ENCODE measurements at places on chromosomes 11 and 22.

GRCh38 chr11:16738947-16739815 lies 734 bp downstream of the C11orf58 start:
- peak; percentile 16 for DNase-seq

GRCh38 chr11:59617876-59618275 lies 2.3 kb upstream of the OSBP start:
- no peak for DNase-seq

DNA sequence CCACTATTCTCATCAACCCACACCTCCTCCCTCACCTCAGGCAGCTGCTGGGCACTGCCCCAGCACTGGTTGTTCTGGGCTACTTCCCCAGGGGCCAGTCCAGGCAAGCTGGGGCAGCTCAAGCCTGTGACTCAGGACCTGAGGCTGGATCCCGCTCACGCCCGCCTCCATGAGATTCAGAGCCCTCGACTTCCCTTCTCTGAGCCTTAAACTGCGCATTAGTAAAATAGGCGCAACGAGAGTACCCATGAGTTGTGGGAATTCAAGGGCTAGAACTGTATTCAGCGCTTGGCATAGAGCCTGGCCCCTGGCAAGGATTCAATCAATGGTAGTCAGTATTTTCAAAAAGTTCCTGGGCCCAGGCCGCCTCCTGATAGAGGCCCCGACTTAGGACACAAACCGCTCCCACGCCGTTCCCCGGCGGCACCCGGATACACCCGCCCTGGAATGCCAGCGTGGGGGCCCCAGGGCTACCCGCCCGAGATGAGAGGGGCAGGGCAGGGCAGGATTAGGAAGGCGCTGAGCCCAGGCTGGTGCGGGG lies 723 bp upstream of the CD82 start:
- DNase-seq = no peak

- no peak for DNase-seq
Observed at GRCh38 chr11:27912916-27913315, 195.0 kb downstream of the KIF18A start.

GRCh38 chr11:19290356-19290755 lies 49.6 kb upstream of the E2F8 start:
- DNase-seq = no peak

Measured in SK-MEL-5 (cell line).